COLO829 (cell line): ENCODE measurements at places on chromosomes 13 and 19.

DNA sequence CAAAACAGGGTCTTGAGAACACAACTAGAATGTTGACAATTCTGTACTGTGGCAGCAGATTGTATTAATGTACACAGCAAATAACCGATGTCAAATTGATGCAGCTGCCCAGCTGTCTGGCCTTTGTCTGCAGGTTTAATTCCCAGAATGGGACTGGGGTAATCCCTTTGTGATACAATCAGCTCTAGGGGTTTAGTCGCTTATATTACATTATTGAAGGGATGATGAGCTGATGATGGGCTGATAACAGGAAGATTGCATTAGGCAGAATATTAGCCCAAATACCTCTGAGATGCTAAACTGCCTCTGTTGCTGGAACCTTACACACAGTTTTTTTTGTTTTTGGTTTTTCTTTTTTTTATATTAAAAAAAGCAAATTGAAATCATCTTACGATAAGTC is 265.0 kb downstream of the RBM26 start:
- DNase-seq, result no peak

DNA sequence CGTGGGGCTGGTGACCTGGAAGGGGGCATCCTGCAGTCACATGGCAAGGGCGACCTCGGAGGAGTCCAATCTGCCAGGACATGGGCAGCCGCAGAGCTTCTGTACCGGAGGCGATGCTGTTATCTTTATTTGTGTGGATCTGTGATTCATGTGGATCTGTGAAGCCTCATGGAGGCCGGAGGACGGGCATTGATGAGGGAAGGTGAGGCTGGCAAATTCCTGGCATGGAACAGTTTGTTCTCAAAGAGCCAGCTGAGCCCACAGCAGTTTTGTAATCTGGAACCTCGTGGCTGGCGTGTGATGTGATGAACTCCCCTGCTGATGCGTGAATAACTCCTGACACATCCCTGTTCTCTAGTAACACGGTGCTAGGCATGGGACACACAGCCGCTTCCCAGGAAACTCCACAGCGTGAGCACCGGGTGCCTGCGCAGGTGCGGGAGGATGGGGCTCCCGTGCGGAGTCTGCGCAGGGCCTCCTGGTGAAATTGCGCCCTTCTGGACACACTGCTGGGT is 40.4 kb downstream of the ATP11A start:
- no peak for DNase-seq

- no peak for DNase-seq
These were observed 97.2 kb upstream of the EDNRB start for GRCh38 chr13:78015782-78016181.

DNA sequence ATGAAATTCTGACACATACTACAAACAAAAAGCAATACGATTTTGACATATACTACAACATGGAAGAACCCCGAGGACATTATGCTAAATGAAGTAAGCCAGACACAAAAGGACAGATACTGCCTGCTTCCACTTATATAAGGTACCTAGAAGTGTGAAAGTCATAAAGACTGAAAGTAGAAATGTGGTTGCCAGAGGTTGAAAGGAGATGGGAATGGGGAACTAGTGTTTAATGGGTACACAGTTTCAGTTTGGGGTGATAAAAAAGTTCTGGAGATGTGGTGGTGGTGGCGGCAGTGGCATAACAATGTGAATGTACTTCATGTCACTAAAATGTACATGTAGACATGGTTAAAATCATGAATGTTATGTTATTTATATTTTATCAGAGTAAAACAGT is 12.1 kb upstream of the NDFIP2 start:
- DNase-seq, result no peak

- no peak for DNase-seq
These were observed 15.5 kb downstream of the SLC25A30 start for GRCh38 chr13:45402641-45403040.

GRCh38 chr19:57031106-57031505 is 88.7 kb upstream of the USP29 start:
- DNase-seq, result no peak

DNA sequence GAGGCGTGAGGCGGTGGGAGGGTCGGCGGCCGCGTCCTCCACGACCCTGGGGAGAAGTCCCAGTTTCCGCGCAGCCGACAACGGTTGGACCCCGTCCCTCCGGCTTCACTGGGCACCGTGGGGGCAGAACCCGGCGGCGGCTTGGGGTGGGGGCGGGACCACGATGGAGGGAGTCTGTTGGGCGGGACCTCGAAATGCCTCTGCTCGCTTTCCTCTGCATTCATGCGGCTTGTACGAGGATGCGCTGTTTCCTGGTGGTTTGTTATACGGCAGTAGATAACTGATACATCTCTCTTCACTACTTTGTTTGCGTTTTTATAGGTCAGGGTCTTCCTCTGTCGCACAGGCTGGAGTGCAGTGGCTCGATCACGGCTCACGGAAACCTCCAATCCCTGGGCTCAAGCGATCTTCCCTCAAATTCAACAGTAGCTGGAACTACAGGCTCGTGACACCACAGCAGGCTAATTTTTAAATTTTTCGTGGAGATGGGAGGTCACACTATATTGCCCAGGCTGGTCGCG is 24.6 kb upstream of the ZNF846 start:
- DNase-seq, result no peak
